ENCODE measurements at places on chromosomes 11 and 22.

GRCh38 chr22:17749605-17750395, 24.5 kb downstream of the BID start:
- no peak for DNase-seq

GRCh38 chr22:48948575-48949170, 879.0 kb downstream of the BRD1 start:
- peak; percentile 20 for DNase-seq

DNA sequence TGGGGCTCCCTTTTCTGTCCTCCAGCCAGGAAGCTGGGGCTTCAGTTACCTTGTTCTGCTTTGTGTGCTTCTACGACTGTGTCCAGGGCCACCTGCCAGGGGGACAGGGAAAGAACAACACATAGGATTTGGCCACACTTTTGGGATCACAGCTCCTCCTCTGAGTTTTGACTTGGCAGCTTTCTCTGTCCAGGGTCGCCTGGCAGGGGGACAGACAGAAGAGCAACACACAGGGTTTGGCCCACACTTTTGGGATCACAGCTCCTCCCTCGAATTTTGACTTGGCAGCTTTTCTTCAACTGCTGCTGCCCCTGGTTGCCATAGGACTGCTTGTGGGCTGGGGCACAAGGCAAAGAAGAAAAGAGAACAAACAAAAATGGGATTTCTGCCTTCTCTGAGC, 19.1 kb downstream of the INCENP start:
- peak; percentile 39 for DNase-seq

GRCh38 chr11:61946894-61947293, 3.3 kb upstream of the BEST1 start:
- DNase-seq: no peak

GRCh38 chr11:75797792-75798191, 17.2 kb upstream of the UVRAG start:
- DNase-seq: no peak

- no peak for DNase-seq
Observed at GRCh38 chr11:67544616-67545242, 21.5 kb upstream of the CABP2 start.

DNA sequence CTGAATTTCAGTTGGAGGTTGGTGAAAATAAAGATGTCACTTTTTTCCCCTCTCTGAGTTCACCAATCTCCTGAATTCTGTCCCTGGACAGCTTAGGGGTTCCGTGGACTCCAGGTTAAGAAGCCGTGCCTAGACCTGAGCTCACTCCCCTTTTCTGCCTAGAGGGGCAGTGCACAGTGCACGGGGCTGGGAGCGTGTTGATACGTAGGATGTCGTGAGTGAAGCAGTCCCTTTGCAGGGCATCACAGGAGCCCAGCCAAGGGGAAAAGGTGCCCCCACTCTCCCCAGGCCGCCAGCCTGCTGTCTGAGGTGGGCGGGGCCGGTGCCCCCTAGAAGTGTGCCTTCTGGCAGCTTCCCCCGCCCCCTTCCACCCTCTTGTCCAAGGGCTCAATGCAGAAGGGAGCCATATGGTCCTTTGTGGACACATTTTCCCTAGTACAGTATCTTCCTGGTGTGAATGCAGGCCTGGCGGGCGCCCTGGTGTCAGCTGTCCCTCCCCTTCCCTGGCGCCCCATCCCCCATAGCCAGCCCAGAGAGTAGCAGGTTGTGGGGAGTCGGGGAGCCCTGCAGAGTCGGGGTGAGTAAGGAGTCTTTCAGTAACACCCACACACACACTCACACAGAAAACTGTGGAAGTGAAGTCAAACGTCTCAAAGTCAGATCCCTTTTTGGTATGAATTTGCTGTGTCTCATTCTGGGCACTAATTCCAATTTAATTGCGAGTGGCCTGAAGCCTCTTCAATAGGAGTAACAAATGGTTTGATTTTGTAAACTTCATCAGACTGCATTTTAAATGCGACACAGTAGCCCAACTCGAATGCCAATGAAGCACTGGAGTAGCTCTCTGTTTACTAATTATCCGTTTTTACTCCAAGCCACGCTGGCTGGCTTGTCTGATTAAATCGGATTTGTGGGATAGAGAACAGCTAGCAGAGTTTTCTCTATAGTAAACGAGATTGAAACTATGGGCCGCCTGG, 67.5 kb upstream of the NNMT start:
- DNase-seq: no peak

GRCh38 chr22:41931701-41932269, 5.2 kb upstream of the TNFRSF13C start:
- no peak for DNase-seq

GRCh38 chr22:48586799-48587185, 1240.9 kb downstream of the BRD1 start:
- DNase-seq: no peak

GRCh38 chr11:34234086-34234740, 123.6 kb downstream of the ABTB2 start:
- no peak for DNase-seq

- DNase-seq: no peak
Observed at GRCh38 chr11:1966531-1966930, 19.4 kb downstream of the MRPL23 start.

DNA sequence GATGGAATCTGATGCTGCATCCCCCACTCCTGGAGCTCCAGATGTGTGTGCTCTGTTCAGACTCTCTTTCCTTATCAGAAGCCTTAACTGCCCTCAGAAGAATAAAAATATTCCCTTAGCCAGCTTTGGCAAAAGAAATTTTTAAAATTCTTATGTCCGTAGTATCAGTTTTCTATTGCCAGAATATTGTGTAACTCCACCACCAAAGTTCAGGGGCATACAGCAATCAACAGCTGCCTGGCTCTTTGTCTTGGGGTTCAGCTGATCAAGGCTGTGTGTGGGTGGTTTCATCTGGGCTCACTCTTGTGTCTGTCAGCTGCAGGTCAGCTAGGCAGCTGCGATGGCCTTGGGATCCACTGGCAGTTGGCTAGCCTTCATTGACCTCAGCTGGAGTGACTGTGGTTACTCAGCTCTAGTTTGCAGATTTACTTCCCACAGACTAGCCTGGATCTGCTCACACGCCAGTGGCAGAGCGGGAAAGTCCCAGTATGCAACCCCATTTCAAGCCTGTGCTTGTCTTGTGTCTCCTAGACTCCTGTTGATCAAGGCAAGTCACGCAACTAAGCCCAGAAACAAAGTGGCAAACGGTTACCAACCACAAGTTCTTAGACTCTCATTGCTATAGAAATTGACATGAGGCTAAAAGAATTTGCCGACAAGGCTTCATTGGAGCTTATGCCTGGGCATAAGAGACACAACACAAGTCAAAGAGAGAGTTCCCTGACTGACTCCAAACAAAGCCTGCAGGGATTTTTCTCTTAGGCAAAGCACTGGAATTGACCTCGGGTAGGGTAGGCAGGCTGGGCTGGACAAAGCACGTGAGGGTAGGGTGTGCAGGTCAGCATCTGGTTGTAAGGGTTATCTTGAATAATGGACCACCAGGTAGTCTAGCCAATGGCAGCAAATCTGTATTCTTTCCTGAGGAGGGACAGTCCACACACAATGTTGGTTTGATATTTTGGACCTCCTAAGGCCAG, 7.5 kb downstream of the TMEM138 start:
- no peak for DNase-seq

DNA sequence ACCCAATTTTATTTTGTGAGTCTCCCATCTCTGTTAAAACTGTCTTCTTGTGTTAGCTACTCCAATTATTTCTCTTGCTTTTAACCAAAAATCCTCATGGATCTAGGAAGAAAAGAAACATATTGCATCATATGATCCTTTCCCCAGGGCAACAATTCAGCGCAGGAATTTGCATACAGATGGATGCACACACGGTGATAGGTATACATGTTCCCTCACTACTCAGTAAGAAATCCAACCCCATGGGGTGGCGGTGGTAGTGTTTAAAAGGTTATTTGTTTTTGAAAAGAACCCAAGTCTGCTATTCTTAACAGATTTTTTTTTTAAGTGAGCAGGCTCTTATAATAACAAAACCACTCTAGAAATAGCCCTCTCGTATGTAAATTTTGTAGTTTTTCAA, 4.2 kb upstream of the SYN3 start:
- DNase-seq: no peak

- peak; percentile 79 for DNase-seq
Observed at GRCh38 chr11:117197516-117198456, 1.4 kb upstream of the TAGLN start.

DNA sequence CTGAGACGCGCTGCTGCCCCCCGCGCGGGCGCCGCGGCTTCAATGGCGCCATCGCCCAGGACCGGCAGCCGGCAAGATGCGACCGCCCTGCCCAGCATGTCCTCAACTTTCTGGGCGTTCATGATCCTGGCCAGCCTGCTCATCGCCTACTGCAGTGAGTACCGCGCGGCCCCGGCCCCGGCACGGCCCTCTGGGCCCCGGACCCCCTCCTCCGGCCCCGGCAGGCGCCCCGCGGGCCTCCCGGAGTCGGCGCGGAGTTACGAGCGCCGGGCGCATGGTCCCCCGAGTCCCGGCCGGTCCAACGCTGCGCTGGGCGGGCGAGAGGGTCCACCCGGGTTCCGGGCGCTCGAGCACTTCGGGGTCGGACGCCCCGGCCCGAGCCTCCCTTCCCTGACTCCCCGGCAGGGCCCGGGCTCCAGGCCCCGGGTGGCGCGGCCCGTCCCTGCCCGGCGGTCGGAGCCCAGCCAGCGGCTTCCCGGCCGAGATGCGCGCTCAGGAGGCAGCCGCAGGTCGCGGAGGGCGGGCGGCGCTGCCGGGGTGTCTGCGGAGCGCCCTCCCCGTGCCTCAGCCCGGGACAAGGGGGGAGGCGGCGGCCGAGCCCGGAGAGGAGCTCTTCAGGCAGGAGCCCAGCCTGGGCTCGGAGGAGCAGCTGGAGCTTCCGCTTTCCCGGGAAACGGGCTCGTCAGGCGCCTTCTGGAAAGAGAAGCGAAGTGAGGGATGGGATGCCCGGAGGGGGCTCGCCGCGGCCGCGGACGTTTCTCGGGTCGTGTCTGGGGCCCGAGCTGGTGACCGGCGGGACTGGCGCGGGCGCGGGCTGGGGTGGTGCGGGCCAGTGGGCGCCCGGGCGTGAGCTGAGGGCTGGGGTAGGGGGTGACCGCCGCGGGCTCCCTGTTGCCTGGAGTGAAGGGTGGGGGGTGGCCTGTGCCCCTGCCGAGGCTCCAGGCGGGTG, 1337.8 kb downstream of the BRD1 start:
- DNase-seq: peak; percentile 67

DNA sequence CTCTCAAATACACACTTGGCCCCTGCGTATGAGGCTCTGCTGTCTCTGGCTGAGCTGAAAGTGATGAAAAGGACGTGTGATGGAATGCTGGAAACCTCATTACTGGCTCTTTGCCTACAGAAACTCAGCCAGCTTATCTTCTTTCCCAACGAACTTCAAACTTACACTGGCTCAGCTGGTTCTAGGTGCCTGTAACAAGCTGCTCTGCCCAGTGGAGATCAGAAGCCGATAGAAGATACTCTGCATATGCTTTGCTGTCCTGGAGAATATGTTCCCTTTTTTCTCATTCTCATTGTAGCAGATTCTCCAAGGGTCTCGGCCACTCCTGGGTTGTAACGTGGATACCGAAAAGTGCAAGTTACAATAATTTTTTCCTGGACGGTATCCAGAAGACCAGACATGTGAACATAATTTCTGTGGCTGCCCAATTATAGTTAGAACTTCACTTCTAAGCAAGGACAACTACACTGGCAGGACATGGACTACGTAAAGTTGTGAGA, 405.3 kb upstream of the CCDC90B start:
- no peak for DNase-seq

- no peak for DNase-seq
Observed at GRCh38 chr11:45887587-45887986, 2.1 kb downstream of the MAPK8IP1 start.

GRCh38 chr11:771617-772204, 5.6 kb downstream of the GATD1 start:
- no peak for DNase-seq

- DNase-seq: no peak
Observed at GRCh38 chr11:26620282-26621045, 48.4 kb upstream of the MUC15 start.

GRCh38 chr11:1368216-1368615, 21.5 kb upstream of the BRSK2 start:
- no peak for DNase-seq

- peak; percentile 64 for DNase-seq
Observed at GRCh38 chr11:43989162-43989981, 46.9 kb downstream of the C11orf96 start.

DNA sequence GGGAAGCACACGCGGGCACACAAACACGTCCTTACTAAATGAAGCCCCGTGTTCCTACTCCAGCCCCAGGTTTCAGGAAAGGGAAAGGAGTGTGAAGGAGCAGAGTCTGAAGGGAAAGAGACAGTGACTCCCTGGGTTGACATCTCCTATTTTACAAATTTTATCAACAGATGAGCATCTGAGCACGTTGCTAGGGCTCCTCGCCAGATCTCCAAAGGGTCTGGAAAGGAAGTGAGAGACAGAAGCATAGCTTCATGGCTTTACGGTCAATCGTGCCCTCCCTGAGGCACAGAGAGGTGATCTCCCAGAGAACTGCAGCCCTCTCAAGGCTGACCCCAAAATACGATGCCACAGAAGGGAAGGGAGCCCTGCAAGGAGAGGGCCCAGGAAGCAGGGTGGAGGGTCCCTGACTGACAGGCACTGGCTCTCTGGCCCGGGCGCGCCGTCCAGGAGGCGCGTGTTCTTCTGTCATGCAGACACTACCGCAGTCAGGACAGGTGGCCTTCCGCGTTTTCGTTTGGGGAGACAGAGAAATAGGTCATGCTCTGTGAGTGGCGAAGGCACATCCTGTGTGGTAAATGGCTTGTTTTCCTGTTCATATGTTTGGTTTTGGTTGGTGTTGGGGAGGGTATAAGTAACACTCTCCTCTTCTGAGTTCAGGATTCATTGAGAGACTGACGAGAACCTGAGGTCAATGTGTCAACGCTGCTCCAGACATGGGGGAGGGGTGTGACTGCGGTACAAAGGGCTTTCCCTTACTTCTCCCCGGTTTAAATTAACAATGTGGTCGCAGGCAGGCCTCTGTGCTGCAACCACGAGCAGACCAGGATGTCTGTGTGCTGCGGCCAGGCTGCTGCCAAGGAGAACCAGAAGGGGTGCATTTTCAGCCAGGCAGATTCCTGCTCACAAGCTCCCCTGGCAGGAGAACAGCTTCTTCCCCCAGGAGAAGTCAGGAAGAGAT, 813.3 kb downstream of the OPCML start:
- DNase-seq: no peak

DNA sequence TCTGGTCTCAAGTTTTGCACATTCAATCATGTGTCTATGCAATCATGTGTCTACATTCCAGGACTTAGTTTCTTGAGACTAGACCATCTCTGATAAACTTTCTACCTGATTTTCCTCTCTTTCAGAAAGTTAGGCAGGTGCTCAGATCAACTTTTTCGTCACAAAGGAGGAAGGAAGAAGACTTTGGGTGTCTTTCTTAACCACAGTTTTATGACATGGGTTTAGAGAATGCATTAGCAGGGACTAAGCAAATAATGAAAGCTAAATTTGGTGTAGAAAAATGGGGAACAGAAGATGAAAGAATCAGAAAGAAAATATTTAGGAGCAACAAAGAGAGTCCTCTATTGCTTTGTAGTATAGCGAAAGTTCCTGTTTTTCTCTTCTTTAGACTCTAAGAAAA, 7.7 kb upstream of the GLYATL1B start:
- DNase-seq: no peak

GRCh38 chr11:120354068-120354467, 17.9 kb downstream of the ARHGEF12 start:
- no peak for DNase-seq

- DNase-seq: no peak
Observed at GRCh38 chr11:62456630-62457029, 37.8 kb downstream of the SCGB1A1 start.

Data from ecto neural progenitor cell (in vitro differentiated cells).